ENCODE measurements at places on chromosomes 13 and 19.

GRCh38 chr13:60275208-60275607 is 111.5 kb upstream of the DIAPH3 start:
- DNase-seq = no peak

GRCh38 chr19:2977746-2978138 is 378 bp downstream of the TLE6 start:
- DNase-seq = no peak

DNA sequence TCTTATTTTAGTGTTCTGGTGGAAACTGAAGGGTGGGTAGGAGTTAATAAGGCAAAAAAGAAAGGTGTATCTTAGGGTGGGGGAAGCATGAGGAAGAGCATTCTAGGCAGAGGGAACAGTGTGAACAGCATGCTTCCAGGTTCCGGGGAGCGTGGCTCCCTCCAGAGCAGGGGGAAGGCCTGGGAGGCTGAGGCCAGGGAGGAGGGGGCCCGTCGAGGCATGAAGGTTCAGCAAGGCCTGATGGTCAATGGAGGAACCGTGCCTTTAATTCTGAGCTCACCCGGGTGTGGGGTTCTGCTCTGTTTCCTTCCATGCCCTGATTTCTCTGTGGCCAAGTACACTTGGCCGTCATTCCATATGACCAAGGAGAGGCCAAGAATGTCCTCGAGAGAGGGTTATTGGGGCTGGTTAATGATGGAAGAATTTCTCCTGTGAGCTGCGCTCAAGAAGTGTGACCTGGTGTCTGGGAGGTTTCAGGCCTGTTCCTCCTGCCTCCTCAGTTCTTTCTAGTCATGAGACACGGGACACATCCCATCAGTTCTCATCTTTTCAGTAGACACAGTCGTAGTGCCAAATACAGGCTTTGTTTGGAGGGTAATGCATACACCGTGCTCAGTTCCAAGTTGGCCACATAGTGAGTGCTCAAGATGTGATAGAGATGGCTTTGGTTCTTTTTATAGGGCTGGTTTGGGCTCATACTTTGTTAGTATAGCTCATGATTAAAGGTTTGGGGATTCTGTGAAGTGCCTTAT is 73.6 kb downstream of the SIPA1L3 start:
- no peak for DNase-seq

- DNase-seq = no peak
Observed at GRCh38 chr19:1009041-1009980, 9.1 kb downstream of the GRIN3B start.

- no peak for DNase-seq
Observed at GRCh38 chr13:110758195-110758805, 44.8 kb downstream of the ING1 start.

GRCh38 chr19:39544911-39545310 is 5.0 kb upstream of the EID2 start:
- DNase-seq = no peak

- DNase-seq = no peak
Observed at GRCh38 chr13:34265046-34265679, 447.2 kb downstream of the RFC3 start.

DNA sequence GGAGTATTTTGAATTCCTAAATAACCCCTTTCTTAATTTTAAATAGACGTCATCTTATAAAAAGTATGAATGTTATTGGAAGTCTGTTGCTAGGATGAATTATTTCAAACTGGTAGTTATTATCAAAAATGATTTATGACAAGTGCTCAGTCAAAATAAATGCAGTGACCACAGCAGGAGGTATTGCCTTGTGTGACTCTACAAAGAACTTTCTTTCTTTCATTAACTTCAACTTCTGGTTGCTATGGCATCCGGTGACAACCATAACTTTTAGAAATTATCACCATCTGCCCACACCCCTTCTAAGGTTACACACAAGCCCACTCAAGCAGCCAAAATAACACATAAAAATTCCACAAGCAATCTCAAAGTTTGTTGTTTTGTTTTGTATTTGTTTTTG is 189.9 kb downstream of the DACH1 start:
- DNase-seq = no peak

DNA sequence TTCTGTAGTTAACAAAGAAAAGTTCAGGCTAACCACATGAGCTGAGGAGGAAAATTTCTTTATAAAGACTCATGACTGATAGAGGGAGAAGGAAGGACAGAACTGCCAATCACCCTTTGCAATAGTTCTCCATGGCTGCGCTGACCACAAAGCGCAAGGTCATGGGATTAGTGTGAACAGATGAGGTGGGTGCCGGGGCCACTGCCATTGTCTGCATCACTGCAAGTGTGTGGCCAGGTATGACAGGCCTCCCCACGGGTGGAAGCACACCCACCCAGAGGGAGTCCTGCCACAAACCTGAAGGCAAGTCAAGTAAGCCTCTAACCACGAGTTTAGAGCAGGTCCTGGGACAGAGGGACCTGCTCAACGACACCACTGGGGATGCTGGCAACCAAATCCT is 128.1 kb downstream of the TUBA3C start:
- DNase-seq = no peak

- no peak for DNase-seq
Observed at GRCh38 chr13:33109271-33109697, 93.1 kb downstream of the KL start.
